PC-9 (cell line): ENCODE measurements at places on chromosomes 4 and X.
A peak's percentile ranks its signal among the peaks of the same experiment; 100 is the strongest.

- H3K4me3 ChIP-seq: no peak overlapping the region
- no peaks in the 10 kb centered on the region for H3K36me3 ChIP-seq
- no peaks in the 10 kb centered on the region for H3K27me3 ChIP-seq
- no peak for DNase-seq
- H3K4me1 ChIP-seq: peaks cover 22% of the 10 kb centered on the region
Measured at GRCh38 chr4:17332478-17332877, 179.4 kb downstream of the QDPR start.

DNA sequence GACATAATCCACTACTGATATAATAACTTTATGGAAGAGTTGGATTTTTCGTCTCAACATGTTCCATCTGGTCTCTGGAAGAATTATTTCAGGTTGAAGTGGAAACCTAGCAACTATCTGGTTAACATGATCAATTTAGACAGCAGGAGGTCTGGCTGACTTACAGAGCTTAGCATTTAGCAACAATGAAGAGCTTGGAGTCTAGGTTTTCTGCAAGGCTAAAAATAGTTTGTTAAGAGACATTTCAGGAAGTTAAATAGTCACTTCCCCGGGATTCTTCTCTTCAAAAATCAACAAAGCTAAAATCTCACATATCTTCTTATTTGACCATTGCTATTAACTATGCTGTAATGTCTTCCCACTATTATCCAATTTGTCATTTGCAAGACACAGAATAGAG, 418.6 kb upstream of the DIPK2B start:
- no peaks in the 10 kb centered on the region for H3K4me1 ChIP-seq
- no peak overlapping the region for H3K4me3 ChIP-seq
- H3K36me3 ChIP-seq: no peaks in the 10 kb centered on the region
- H3K27me3 ChIP-seq: no peaks in the 10 kb centered on the region
- H3K27ac ChIP-seq: no peak overlapping the region

GRCh38 chrX:71650333-71650969, 16.9 kb upstream of the LOC101059915 start:
- no peaks in the 10 kb centered on the region for H3K4me1 ChIP-seq
- no peak overlapping the region for H3K4me3 ChIP-seq
- H3K27me3 ChIP-seq: no peaks in the 10 kb centered on the region
- no peak overlapping the region for H3K27ac ChIP-seq

- no peaks in the 10 kb centered on the region for H3K4me1 ChIP-seq
- peak overlapping the region; percentile 53; the same call in 1 of the 2 replicates for H3K27ac ChIP-seq
- no peaks in the 10 kb centered on the region for H3K27me3 ChIP-seq
- no peak for DNase-seq
- H3K36me3 ChIP-seq: no peaks in the 10 kb centered on the region
Measured at GRCh38 chrX:19566359-19567222, 51.3 kb upstream of the MAP3K15 start.

GRCh38 chr4:26893491-26893890, 32.9 kb downstream of the STIM2 start:
- H3K4me3 ChIP-seq: no peak overlapping the region
- no peaks in the 10 kb centered on the region for H3K36me3 ChIP-seq
- no peaks in the 10 kb centered on the region for H3K4me1 ChIP-seq

GRCh38 chrX:2521092-2521926, 20.5 kb upstream of the DHRSX start:
- no peak overlapping the region for H3K4me3 ChIP-seq
- DNase-seq: no peak
- H3K36me3 ChIP-seq: no peaks in the 10 kb centered on the region
- H3K27me3 ChIP-seq: peaks cover 10% of the 10 kb centered on the region

DNA sequence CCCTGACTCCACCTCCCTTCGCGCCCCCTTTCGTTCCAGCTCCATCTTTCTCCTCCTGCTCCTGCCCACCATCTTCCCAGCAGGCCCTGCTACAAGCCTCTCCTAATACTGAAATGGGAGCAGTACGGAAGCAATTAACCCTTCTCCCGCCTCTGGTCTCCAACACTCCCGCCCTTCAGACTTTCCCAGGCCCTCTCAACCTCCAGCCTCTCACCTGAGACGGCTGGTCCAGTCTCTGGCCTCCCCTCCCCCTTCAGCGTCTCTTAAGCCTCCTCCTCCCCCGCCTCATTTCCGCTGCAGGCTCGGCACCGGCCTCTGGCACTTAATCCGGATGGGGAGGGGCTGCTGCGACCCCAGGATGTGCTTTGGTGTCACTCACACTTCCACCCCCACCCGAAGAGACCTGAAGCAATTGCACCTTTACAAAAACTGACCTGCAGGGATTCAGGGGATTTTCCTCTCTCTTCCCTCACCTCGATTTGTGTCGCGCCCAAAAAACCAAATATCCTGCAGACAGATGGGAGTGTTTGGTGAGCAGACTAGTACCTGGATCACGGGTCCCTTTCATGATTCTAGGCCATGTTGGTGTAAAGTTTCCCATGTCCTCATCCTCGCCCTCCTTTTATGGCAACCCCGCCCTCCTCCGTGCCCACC, 657 bp downstream of the TCEAL8 start:
- no peak for DNase-seq
- H3K4me1 ChIP-seq: no peaks in the 10 kb centered on the region
- H3K4me3 ChIP-seq: peak overlapping the region; percentile 76

DNA sequence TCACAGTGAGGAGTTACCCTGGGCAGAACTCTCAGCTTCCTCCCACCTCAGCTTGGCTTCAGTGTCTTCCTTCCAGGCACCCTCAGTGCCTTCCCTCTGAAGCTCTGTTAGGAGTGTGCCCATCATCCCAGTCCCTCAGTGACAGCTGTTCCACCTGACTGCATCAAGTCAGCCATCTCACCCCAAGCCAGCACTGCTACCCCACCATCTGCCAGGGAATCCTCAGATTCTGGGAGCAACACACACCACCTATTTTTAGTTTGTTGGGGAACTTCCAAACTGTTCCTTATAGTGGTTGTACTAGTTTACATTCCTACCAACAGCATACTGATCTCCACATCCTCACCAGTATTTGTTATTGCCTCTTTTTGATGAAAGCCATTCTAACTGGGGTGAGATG, 182.9 kb downstream of the RELL1 start:
- H3K4me3 ChIP-seq: no peak overlapping the region
- no peak overlapping the region for H3K27ac ChIP-seq
- DNase-seq: no peak
- H3K4me1 ChIP-seq: no peaks in the 10 kb centered on the region

DNA sequence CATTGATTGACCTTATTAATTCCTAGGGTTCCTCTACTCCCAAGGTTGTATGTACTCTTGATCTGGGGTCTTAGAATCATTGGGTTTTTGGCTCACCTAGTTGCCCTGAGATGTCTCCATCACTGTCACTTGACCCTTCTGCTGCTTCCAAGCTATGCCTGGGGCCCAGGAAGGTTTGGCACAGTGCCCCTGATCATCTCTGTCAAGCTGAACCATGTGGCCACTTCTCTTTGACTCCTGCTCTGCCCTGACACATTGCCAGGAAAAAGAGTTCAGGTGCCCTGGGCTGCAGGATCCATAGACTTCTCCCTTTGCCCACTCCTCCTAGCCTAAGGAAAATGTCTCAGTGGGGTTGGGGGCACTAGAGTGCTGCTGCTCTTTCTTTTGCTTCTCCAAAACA, 3.9 kb upstream of the CHST7 start:
- no peaks in the 10 kb centered on the region for H3K36me3 ChIP-seq
- DNase-seq: no peak
- no peaks in the 10 kb centered on the region for H3K27me3 ChIP-seq
- H3K4me3 ChIP-seq: no peak overlapping the region
- H3K27ac ChIP-seq: no peak overlapping the region

DNA sequence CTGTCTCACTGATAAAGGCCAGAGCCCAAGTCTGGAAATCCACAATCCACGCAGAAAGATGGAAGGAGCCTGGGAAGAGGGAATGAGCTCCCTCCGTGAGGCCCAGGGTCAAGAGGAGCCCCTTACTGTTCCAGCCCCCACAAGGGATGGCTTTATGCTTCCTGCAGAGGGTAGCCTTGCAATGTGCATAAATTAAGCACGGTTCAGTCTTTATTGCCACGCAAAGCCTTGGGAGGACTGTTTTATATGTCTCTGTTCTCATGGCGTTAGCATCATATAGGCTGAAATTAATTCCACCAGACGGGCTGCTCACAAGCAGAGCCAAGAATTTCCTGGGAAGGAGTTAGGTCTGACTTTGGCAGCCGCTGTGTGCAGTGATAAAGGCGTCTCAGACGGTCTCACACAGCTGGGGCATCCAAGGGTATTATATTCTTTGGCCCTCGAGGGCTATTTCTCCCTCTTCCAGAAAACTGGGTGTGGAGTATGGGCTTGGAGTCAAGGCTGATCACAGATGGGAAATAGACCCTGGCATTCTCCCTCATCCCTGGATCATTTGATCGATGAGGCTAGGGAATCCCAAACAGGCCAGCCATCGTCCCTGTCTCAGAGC, 38.5 kb downstream of the CYTL1 start:
- H3K27ac ChIP-seq: no peak overlapping the region
- no peak overlapping the region for H3K4me3 ChIP-seq
- no peaks in the 10 kb centered on the region for H3K4me1 ChIP-seq
- DNase-seq: no peak
- no peaks in the 10 kb centered on the region for H3K27me3 ChIP-seq

- H3K36me3 ChIP-seq: no peaks in the 10 kb centered on the region
- peak; percentile 79 for DNase-seq
- no peaks in the 10 kb centered on the region for H3K27me3 ChIP-seq
- peaks cover 16% of the 10 kb centered on the region for H3K4me1 ChIP-seq
Measured at GRCh38 chr4:184968784-184969201, 49.5 kb upstream of the HELT start.
